GM12878 (cell line): ENCODE measurements at places on chromosomes 13 and 19. TPM values are rescaled to one million over a fixed set of nuclear protein-coding genes. Genes with fewer than 3 reads are reported as not detected.
A peak's percentile ranks its signal among the peaks of the same experiment; 100 is the strongest.

- DNase-seq = no peak
These were observed 37.3 kb downstream of the SPRYD7 start for GRCh38 chr13:49898792-49899191.

- no peak for DNase-seq
These were observed 236 bp upstream of the TINCR start for GRCh38 chr19:5567970-5568407.

Gene FBN3
- total RNA-seq = 0.03 and 0.05 TPM in 2 replicates

Gene FCER2
- total RNA-seq = 359 and 362 TPM in 2 replicates

- DNase-seq = no peak
These were observed 41.4 kb downstream of the UQCRFS1 start for GRCh38 chr19:29171525-29171924.

Gene ZNF100
- 14.6 and 15.4 TPM in 2 replicates for total RNA-seq

- DNase-seq = no peak
These were observed 19.6 kb downstream of the GPR183 start for GRCh38 chr13:99287551-99287950.

DNA sequence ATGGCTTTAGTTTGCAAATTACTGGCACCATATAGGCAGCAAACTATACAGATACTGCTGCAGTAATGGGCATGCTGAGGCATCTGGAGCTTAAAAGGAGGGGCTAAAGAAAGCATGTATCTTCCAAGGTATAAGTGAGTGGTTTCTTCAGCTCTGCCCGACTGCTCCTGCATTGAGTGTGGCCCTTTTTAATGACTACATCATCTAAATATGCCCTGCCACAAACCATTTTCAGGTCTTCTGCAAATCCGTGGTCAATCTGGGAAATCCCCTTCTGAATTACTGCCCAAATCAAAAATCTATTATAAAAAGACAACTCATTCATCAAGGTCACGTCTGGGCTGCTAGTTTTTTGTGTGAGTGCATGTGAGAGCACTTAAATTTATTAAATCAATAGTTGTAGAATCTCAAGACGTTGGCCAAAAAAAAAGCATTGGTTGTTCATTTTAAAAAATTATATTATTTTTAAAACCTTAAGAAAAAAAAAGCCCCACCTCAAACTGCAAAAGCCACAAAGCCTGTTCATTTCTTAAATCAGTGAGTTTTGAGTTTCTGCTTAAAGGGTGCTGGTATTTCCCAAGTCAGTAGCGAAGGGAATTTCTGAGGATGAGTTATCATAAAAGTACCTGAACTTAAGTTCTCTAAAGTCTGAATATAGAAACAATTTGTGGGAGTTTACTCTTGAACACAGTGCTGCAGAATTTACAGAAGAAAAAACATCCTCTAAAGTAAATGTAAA lies 16.3 kb downstream of the LCP1 start:
- DNase-seq = peak; percentile 84

DNA sequence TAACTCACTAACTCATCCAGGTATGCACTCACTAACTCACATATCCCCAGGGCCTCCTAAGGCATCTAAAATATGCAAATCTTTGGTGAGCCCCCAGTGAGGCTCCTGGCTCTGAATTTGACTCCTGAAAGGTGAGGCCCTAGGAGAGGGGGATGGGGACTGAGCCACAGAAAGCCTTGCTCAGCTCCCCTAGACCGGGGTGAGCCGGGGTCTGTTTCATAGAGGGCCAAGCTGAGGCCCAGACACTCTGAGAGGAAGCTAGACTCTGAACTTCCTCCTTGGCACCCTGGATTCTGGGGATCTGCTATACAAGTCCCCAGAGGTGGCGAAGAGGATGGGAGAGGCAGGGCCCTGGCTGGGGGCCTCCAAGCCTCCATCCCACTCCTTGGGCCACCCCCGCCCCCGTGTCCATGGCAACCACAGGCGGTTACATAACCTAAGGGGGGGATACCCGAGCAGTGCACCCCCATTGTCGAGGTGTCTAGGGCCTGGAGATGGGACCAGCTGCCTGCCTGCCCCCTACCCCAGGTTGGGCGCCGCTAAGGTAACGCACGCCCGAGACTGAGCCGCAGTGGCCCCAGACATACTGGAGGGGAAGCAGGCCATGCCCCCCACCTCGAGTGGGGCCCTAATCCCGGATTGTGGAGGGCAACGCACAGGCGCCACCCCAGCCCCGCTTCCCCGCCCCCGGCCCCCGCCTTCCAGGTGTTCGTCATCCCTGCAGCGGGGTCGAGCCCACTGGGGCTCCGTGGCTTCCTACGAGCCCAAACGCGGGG lies 646 bp downstream of the ABHD8 start:
- no peak for DNase-seq

GRCh38 chr13:110008816-110009215 lies 222.4 kb upstream of the IRS2 start:
- DNase-seq = no peak

Gene CGB8
- not detected in 2 replicates for total RNA-seq

DNA sequence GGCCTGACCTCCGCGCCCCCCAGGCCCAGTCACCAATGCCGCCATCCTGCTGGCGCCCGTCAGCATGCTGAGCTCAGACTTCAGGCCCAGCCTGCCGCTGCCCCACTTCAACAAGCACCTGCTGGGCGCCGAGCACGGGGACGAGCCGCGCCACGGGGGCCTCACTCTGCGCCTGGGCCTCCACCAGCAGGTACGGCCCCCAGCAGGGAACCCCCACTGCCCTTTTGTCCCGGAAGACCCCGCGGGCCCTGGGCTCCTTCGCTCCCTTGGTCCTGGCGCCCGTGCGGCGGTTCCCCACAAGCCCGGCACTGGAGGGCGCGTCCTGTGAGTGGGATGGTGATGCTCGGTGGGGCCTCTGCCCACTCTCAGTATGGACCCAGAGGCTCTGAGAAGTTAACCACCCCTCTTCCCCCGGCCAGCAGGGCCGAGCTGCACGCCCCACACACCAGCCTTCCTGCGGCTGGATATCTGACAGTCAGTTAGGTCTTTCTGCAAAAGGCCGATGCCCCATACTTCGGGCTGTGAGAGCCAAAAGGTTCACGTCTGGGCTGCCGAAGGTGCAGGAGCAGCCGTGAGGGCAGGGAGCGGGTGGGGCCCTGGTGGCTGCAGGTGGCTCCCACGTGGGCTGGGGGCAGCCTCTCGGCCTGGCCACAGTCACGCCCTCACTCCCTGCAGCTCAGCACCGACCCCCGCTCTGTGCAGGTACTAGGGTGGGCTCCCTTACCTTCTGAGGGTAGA lies 8.0 kb downstream of the WDR18 start:
- no peak for DNase-seq

GRCh38 chr19:17060802-17061201 lies 14.4 kb downstream of the HAUS8 start:
- DNase-seq = no peak

GRCh38 chr13:97275776-97276501 lies 53.8 kb downstream of the MBNL2 start:
- no peak for DNase-seq

Gene NDUFA11
- total RNA-seq = 306 and 309 TPM in 2 replicates

DNA sequence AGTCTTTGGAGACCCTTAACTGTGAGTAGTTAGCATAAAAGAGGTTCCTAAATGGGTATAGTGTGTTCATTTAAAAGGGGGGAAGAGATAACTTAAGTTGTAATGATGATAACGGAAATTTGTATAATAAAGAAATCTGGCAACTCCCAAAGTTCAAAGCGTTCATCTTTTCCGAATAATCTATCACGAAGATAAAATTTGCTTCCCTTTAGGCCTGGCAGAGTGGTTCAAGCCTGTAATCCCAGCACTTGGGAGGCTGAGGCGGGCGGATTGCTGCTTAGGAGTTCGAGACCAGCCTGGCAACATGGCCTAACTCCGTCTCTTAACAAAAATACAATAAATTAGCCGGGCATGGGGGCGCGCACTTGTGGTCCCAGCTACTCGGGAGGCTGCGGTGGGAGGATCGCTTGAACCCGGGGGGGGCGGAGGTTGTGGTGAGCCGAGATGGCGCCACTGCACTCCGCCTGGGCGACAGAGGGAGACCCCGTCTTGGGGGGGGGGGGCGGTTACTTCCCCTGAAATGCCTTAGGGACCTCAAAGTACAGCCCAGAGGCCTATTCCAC lies 934 bp downstream of the N4BP2L2 start:
- DNase-seq = no peak

DNA sequence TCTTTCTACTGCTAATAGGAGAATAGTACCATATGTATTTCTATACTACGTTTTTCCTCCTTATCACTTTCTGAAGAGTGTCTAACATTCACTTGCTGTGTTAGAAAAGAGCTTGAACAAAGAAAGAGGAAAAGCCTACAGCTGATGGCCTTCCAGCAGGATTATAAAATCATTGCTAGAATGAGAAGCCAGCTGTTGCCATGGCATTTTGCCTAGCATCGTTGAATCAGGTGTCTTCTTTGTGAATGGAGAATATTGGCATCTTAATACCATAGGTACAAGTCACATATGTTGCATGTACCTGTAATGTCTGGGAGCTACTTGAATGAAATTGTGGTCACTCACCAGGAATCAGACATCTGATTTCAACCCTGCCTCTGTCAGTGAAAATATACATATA lies 1174.9 kb downstream of the PCDH17 start:
- no peak for DNase-seq
